Renal pelvis (tissue), 12 donors: ENCODE measurements at places on chromosomes 5 and 9.

DNA sequence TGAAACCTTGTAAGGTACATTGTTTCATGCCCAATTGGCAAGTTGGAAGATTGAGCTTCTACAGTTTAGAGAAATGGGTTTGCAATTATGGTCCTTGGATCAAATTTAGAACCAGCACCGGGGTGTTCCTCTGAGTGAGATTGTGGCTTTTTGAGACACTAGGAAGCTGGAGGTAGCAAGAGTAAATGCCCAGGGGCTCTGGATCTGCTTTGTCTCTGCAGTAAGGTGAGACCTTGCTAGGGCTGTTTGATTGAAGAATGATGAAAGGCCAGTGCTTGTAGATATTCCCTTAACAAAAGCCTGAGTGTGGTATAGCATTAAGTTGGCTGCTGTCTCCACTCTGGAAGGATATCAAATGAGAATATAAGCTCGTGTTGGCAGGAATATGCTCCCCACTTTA, 36.0 kb downstream of the WWC1 start:
- no peak for DNase-seq

DNA sequence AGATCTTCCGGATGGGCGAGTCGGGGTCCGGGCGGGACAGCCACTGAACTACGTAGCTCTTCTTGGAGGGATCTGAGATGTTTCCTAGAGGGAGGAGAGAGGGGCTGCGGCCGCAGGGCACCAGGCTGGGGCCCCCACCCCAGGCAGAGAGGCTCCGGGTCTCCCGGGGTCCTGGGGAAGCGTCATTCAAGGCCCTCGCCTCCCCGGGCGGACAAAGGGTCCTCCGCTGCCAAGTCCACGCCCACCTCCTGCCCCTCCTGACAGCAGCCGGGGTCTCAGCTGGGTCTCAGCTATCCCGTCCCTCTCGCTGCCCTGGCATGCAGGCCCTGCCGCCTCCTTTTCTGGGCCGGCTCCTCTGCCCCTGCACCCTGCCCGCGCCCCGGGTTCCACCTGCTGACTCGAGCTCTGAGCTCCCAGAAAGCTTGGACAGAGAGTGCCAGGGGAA, 61.5 kb downstream of the ZNF354C start:
- DNase-seq: no peak

GRCh38 chr5:35816881-35817521, 39.7 kb upstream of the IL7R start:
- DNase-seq: no peak

DNA sequence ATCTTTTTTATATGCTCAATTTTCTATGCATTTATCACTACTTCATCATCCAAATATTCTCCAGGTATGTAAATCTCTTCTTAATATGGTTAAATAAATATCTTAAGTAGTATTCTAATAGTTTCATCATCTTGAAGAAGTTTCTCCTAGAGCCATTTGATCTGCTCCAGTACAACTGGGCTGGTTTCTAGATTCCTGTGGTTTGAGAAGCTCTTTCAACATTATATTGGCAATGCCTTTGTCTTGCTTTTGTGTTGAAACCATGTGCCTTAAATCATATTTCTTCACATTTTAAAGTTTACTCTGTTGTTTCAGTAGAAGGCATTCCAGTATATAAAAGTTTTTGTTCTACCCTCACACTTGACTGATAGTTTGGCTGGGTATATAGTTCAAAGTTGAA, 27.6 kb downstream of the MBLAC2 start:
- DNase-seq: no peak

DNA sequence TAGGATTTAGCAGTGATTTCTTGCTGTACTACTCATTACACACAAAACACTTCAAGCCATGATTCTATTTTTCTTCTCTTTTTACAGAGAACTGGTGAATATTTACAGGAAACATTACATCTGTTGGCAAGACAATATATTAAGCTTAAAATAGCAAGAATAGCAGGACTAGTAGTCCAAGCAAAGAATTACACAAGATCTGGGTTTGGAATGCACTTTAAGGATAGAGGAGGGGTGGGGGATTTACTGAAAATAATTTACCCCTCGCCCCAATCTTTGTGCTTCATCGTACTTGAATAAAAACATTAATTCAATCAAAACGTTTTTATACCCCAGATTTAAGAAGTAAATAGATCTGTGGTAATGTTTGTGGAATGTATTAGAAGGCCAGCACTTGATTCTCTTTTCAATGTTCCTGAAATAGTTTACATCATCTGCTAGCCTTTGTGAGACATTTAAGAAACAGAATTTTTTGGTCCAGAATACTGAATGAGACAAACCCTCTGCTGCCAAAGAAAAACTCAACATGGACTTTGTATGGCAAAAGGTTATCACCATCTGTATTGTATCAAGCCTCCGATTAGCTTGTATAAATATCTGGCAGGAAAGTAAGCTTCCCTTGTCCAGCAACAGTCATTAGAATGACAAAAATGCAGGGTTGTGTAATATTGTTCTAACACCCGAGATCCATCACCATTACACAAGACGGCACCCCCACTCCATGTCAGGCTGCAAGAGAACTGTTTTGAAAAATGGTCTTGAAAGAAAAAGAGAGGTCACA, 23.8 kb downstream of the SVEP1 start:
- DNase-seq: peak; percentile 73

DNA sequence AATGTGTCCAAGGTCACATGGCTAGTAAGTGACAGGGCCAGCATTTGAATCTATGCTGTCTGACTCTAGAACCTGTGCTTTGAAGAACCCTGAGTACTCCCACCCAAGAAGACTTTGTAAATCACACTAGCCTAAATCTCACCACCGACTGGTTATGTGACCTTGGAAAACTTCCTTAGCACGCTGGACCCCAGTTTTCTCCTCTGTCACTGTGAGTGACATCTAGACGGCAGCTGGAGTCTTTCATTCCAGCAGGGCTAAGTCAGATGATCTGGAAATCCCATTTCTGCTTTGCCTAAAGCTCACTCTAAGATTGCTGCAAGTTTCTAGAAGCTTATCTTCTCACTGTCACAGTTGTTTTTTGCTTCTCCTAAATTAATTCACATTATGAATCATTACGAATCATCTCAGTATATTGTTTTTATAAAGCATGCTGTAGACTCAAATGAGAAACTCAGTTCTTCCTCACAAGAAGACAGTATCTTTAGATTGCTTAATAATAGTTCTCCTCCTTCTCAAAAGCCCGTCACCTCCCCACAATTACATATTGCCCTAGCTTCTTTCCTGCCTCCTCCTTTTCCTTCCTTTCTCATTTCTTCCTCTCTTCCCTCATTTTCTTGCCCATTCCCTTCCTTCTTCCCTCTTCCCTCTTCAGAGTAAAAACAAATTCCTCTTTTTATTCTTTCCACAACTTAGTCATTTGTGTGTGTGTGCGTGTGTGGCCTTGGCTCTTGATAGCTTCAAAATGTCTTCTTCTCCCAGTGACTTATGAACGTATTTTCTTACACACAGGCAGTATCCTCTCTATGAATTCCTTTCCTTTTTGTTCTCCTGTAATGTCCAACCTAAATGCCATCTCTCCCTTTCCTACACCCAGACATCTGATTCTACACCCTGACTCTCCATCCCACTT, 16.8 kb downstream of the ALDOB start:
- DNase-seq: no peak

- DNase-seq: no peak
These were observed 276.5 kb downstream of the SLIT3 start for GRCh38 chr5:169024421-169024820.

- no peak for DNase-seq
These were observed 16.0 kb downstream of the SH3PXD2B start for GRCh38 chr5:172438319-172438668.

GRCh38 chr9:14097215-14097614, 216.7 kb downstream of the NFIB start:
- DNase-seq: peak; percentile 60

- DNase-seq: no peak
These were observed 18.0 kb downstream of the POLR1E start for GRCh38 chr9:37503736-37504135.

DNA sequence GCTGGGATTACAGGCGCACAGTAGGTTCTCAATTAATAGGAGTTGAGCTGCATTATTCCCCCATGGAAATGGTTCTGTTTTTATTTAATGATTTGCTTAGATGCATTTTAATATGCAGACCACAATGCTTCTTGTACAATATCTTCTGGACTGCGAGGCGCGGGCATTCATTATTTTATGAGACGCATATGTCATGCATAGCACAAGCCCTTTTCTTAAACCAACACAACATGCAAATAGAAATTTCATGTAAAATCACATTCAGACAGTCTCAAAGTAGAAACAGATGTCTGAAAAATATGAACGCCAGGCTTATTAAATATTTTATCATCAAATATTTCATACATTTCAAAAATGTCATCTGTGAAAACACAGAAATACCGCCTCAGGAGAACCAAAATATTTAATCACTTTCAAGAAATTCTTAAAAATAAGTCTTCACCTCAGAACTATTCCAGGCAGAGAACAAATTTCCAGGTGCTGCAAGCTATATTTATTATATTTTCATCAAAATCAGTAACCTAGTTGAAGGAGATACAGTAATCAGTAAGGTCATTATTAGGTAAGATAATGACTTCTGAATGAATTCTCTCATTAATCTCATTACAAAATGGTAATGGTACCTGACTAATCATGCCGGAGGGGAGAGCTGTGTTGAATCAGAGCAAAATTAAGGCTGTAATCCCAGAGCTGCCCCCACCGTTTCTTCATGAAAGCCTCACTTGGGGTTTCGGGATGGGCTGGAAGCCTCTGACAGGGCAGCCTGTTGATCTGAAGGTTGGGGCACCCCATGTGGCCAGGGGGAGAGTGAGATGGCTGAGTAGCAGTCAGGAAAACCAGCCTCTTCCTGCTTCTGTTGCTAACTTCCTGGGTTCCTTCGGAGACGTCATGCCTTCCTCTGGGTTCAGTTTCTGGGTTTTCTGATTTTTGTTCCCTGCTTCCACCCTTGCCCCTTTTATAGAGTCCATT, 133.9 kb upstream of the ZNF618 start:
- DNase-seq: no peak

- DNase-seq: no peak
These were observed 758.4 kb upstream of the SEMA6A start for GRCh38 chr5:117333011-117333410.

- peak; percentile 21 for DNase-seq
These were observed 8.6 kb downstream of the HAPLN1 start for GRCh38 chr5:83711982-83712601.

- no peak for DNase-seq
These were observed 106.2 kb downstream of the NSG2 start for GRCh38 chr5:174151599-174152181.

DNA sequence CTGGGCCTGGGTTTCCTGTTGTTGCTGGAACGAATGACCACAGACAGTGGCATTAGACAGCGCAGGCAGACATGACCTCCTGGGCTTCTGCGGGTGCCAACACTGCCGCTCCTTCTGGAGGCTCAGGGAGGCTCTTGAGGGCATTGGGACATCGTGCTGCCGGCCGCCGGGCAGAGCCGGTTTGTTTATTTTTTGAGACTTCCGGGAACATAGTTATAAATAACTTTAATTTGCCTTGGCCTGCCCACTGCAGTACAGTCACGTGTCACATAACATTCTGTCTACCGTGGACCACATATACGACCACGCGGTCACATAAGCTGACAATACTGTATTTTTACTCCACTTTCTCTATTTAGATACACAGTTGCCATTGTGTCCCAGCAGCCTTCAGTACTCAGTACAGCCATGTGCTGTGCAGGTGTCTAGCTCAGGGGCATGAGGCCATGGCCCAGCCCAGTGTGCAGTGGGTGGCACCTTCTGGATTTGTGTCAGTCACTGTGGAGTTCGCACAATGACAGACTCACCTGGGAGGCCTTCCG, 8.2 kb upstream of the TOR4A start:
- DNase-seq: no peak

DNA sequence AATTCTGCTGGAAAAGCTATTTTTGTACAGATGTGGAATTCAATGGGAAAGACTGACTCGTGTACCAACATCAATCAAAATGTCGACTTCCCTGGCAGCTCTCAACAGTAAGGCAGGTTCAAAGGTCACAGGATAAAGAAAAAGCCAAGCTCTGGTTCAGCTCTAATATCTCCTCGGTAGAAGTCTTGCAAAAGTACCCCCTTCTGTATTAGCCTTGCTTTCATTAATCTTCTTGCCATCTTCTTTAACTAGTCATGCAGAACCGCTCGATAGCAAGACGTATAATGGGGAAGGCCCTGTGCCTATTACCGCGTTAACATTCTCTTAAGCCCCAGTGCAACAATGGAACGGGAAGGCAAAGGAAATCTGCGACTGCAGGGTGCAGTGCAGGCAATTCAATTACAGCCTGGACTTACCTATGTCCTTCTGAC, 201.2 kb downstream of the GAPVD1 start:
- DNase-seq: no peak

DNA sequence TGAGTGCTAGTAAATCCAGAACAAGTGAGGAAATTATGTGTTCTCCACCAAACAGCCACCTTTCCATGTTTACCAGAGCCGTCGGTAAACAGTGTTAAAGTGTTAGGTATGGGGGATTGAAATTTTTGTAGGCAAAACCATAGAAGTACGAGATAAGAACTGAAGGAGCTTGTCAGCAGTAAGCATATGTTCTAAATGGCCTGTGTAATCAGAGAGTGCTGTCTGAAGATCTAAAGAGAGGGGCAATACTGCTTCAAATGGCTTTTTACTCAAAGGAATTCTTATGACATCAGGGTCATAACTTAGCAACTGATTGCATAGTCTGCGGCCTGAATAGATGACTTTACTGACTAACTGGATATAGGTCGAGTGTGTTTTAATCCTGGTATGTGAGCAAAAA, 13.4 kb upstream of the TEX10 start:
- no peak for DNase-seq

GRCh38 chr5:177605078-177605477, 5.1 kb downstream of the B4GALT7 start:
- DNase-seq: no peak

DNA sequence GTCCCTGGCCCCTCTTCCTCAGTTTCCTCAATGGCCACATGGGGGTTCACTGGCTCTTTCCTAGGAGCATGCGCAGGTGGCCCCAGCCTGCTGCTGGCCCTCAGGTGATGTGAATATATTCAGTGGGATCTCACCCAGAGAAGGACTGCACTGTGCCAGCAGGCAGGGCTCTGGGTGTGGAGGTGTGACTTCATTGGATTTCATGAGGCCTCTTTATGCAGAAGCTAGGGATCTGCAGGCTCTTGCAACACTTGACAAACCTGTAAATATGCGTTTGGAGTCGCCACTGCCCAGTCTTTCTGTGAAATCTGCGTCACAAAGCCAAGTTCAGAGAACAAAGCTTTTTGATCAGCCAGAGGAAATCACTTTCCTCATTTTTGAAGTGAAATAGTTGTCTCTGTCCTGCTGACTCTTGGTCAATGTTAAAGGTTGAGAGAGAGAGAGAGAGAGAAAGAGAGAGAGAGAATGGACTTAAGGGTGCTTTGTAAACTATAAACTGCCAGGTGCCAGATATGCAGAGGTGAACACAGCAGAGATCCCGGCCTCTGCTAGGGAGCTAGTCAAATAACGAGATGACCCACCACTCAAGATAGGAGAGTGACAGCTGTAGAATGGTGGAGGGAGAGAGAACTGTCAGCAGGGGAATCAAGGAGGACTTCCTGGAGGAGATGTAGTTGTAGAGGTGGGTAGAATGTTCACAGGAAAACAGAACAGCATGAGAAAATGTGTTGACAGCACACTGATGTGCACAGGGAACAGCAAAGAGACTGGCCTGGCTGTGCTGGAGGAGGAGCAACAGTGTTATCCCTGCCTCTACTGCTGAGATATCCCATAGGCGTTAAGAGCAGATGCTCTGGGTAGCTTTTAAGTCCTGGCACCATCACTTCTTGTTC, 167.0 kb upstream of the ZNF618 start:
- DNase-seq: no peak

- DNase-seq: no peak
These were observed 96.6 kb downstream of the BRINP1 start for GRCh38 chr9:119272500-119273211.
